Forelimb muscle (tissue), 1 donor: ENCODE measurements at places on chromosomes 11 and 22.

GRCh38 chr11:86447763-86448480 lies 73.2 kb downstream of the CCDC81 start:
- no peak for DNase-seq

DNA sequence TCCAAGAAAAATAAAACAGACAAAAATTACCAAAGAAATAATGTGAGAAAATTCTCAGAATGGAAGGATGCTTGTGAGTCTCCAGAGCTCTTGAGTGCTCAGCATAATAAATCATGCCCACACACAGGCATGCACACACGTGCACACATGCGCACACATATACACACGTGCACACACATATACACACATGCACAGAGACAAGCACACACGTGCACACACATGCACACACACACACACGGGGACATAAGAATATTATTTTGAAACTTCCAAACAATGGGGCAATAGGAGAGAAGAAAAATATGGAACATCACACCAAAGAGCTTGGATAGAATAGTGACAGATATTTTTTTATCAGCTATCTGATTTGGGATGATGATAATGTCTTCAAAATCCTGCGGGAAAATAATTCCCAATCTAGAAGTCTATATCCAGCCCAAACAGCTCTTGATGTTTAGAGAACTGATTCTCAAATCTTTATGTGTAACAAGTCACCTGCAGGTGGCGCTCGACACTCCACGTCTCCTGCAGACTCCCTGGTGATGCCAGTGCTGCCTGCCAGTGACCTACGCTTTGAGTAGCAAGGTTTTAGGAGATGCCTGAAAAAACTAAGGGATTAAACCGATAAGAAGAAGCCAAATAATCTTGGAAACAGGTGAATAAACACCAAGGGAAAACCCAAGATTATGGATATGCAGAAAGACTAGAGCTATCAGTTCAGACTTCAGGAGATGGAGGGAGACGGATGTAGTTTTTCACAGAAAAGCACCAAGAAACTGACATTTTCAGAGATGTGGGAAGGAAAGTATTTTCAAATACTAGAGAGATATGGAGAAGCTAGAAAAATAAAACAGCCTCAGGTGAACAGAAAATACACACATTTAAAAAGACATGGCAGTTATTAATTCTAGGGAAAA lies 743.6 kb downstream of the ETS1 start:
- peak; percentile 9 for DNase-seq

GRCh38 chr11:32437495-32438345 lies 2.4 kb upstream of the WT1 start:
- no peak for DNase-seq

DNA sequence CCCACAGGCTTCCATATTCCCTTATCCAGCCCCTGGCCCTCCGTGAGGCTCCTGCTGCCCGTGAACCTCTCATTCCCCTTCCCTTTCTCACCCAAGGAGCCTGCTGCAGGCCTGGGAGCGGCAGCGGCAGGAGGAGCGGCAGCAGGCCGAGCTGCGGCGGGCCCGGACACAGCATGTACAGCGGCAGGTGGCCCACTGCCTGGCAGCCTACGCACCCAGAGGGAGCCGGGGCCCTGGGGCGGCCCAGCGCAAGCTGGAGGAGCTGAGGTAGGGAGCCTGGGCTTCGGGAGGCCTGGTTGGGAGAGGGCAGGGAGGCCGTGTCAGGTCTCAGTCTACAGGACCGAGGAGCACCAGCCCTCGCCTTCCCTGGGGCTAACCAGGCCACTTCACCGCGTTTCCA lies 8.1 kb upstream of the SART1 start:
- DNase-seq: no peak

- DNase-seq: no peak
Measured at GRCh38 chr11:93890391-93891051, 40.1 kb upstream of the VSTM5 start.

GRCh38 chr11:74719011-74719410 lies 12.2 kb downstream of the CHRDL2 start:
- DNase-seq: no peak

DNA sequence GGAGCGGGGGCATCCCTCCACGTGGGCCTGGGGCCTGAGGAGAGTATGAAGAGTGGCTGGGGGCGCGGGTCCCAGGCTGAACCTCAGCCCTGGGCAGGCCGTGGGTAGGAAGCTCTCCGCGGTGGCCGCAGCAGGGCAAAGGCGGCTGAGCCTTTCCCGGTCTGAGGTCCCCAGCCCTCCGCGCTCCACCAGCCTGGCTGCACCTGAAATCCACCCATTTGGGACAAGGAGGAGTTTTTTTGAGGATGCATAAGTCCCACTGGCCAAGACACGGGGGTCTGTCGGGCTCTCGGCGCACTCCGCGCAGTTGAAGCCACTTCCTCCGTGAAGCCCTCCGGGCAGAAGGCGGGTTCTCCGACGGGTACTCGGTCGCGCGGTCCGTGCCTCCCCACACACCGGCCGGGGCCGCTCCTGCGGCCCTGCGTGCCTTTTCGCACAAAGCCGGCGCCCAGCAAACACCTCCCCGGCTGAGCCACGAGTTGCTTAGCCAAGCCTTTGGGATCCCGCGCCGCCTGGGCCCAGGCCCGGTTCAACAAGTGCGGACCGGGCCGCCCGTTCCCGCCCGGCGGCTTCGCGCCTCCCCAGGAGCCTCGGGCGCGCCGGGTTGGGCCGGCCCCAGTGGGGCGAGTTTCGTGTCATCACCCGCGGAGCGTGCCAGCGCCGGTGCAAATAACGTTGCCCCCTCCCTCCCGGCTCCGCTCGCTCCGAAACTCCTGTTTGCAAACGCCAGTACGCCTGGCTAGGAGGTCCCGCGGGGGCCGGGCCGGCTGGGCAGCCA lies 666 bp upstream of the OVOL1 start:
- DNase-seq: no peak

DNA sequence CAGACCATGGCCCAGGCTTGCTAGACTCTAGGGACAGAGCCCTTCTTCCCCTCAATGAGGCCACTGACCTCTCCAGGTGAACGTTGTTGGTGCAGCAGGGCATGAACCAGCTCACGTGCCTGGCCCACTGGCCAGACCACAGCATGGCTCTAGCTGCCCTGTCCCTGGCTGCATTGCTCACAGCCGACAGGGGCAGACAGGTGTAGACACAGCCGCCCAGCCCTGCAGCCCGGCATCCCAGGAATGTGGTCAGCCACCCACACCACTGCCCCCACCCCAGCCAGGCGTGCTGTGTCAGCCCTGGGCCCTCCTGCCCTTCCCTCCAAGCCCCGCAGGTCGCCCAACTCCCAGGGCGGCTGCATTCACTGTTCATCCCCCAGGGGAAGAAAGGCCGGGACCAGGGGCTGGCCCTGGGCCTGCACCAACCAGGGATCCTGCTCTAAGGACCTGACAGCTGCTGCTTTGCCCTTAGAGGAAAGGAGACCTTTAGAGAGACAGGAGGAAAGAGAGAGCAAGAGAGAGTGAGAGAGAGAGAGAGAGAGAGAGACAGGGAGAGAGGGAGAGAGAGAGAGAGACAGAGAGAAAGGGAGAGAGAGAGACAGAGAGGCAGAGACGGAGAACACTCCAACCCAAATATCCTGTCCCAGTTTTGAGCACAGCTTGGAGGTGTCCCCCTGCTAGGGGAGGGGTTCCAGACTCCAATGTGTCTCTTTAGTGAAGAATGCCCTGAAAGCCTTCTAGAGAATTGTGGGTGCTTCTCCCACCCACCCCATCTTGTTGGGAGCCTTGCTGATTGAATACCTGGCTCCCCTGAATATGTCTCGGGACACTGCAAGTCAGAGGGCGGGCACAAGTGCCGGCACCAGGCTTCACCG lies 44.2 kb upstream of the LINC01488 start:
- DNase-seq: no peak

- DNase-seq: no peak
Measured at GRCh38 chr11:20131788-20132666, 28.2 kb downstream of the DBX1 start.

GRCh38 chr22:41311487-41311886 lies 10.2 kb downstream of the ZC3H7B start:
- DNase-seq: no peak

DNA sequence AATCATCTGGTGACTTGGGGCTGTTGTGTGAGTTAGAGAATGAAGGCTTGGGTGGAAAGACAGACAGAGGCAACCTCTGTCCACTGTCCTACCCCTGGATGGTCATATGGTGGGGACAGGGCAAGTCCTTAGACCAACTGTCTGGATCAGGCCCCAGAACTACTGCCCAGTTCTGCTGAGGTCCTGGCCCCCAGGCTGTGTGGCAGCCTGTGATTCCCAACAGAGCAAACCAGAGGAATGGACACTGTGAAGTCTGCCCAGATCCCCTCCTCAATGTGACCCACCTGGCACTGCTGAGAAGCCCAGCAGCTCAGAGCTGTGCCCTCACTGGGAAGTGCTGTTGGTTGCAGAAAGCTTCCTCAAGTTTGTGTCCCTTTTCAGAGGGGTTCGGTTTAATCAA lies 69.0 kb downstream of the GGTLC2 start:
- DNase-seq: no peak

DNA sequence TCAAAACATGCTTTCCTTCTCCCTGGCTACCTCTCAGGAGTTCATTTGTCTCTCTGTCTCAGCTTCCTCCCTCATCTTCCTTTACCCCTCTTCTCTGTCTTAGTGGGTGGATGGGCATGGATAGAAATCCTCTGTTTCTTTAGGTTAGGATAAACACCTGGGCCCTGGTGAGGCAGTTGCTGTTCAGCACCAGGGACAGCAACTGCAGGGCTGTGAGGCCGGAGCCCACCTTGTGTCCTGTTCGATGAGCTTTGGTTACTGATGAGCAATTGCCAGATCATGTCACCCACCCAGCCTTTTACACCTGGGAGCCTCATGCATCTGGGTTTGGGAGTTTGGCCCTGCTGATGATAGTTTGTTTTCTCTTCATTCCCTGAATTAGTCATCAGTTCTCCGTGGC lies 6.1 kb upstream of the CRYBB3 start:
- no peak for DNase-seq

- no peak for DNase-seq
Measured at GRCh38 chr11:28072321-28072720, 35.6 kb downstream of the KIF18A start.

DNA sequence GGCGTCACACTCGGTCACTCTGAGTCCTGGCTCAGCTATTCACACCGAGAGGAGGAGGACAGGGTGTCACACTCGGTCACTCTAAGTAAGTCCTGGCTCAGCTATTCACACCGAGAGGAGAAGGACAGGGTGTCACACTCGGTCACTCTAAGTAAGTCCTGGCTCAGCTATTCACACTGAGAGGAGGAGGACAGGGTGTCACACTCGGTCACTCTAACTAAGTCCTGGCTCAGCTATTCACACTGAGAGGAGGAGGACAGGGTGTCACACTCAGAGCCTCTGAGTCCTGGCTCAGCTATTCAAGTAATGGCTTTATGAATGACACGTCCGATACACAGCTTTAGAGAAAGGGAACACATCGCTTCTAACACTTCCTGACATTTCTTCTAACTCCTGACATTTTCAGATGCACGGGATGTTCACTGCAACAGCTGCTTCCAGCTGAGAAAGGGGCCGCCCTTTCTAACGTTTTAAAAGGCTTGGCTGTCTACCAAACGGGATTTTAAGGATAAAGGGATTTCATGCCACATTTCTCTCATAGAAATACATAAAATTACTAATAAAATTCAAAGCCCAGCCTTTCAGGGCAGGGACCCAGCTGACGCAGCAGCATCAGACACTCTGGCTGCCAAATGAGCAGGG lies 28.1 kb downstream of the DRD4 start:
- no peak for DNase-seq

DNA sequence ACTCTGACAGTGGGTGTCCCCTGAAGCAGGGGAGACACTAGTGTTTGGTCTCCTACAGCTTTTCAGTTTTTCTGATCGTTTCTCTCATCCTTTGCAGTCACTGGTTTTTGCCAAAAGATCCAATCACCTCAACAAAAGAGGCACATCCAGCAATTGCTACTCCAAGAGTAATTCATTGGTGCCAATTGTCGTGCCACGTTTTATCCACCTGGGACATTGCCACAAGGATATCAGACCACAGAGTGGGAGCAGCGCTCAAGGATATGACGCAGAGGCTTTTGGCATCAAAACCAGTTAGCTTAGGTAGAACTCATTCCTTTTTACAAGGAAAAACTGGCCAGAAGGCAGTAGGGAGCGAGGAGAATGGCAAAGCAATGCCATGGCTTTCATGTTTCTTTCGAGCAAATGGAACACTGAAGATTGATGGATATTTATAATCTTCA lies 40.9 kb upstream of the BLID start:
- DNase-seq: no peak

DNA sequence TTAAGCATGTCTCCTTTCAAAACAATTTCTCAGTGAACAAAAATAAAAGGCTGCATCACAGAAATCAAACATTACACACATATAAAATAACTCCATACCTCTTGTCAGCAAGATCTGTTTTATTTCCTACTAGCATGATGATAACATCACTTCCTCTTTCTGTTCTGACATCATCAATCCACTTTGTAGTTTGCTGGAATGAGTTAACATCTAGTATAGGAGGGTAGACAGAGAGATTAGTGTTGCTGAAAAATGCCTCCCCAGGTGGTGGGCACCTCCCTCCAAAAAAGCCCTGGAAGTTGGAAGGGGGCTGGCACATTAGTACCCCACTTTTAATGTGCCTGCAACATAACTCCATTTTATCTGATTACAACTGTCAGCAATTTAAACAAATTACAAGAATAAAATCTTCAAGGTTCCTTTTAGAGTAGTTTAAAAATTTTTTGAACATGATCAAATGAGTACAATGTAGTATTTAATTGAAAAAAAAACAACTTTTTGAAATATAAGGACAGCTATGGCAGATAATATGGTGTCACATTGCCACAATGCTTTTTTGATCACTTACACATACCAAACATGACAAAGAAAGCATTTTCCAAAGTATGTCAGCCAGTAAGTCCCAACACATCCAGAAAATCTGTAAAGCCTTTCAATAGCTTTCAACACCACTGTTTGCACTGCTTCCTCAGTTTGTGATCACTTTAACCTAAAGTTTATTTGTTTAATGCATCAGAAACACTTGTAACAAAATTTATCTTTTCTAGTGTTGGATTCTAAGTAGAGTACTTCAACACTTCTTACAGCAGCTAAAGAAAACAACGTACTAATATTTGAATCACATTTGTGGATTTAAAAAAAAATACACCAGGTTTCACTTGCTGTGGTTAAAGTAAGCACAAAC lies 44.5 kb downstream of the RAB6A start:
- DNase-seq: no peak

DNA sequence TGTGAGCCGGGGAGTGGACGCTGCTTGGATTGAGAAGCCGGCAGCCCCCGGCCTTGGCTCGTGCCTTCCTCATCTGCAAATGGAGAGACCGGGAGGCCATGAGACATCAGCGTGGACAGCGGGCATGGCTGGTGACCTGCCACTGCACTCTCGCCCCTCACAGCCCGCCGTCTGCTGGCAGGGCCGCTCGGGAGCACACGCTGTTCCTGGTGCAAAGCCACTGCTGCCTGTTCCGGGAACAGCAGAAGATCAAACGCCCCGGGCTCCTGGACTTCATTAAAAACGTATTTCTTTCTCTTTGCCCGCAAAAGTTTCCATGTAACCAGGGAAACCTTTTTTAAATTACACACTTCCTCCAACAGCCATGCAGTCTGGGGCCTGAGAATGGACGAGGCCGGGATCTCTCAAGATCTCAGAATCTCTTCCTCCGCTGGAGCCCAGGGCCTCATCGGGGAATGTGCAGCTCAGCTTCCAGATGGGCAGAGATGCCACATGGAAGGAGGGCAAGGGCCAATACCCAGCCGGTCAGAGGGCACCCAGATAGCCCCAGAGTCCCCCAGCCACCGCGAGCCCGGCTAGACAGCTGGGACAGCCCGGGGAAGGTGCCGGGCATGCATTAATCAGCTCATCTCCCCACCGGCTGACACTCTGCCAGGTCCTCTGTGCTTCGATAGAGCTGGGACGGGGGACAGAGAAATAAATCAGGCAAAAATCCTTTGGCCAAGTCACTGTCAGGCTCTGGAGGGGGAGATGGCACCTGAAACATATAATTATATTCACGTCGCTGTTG lies 62.8 kb upstream of the PRR5 start:
- no peak for DNase-seq

- DNase-seq: no peak
Measured at GRCh38 chr22:41435560-41435959, 11.0 kb downstream of the TOB2 start.
